ENCODE measurements at places on chromosomes 4 and X.
A peak's percentile ranks its signal among the peaks of the same experiment; 100 is the strongest.

- DNase-seq: no peak
Observed at GRCh38 chrX:37332987-37333658, 16.0 kb upstream of the PRRG1 start.

GRCh38 chr4:156188596-156188995, 234.9 kb upstream of the CTSO start:
- DNase-seq: no peak

- no peak for DNase-seq
Observed at GRCh38 chr4:57639561-57640382, 529.6 kb upstream of the IGFBP7 start.

GRCh38 chr4:59704616-59705015, 1495.5 kb upstream of the ADGRL3 start:
- no peak for DNase-seq

DNA sequence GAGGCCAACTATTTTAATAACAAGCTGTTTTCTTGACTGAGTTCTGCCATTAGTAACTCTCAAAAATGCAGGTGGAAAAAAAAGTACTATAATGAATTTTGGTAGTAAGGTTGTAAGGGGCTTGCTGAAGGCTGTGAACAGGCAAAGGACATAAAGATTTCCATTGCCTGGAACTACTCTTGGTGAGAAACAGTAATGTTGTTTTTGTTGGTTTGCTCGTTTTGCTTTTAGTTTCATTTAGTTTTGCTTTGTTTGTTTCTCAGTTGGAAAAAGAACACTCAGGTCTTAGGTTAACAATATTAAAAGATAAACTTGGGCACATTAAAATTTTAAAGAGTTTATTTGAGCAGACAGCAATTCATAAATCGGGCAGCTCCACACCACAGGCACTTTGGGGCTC, 824.5 kb upstream of the HTR2C start:
- DNase-seq: no peak

DNA sequence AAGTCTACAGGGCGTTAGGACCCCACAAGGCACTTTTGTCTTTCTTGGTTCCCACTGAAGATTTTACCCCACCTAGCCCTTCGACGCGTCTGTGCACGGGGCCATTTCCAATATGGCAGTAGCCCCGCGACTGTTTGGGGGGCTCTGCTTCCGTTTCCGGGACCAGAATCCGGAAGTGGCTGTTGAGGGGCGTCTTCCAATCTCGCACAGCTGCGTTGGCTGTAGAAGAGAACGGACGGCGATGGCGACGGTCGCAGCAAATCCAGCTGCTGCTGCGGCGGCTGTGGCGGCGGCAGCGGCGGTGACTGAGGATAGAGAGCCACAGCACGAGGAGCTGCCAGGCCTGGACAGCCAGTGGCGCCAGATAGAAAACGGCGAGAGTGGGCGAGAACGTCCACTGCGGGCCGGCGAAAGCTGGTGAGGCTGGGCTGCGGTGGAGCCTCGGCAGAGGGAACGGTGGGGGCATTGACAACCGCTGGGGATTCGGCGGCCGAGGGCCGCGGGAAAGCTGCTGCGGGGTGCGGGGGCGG, at the start of gene USP11:
TSS of gene USP11 (plus strand) at position 207 of the 530 bp plus-strand sequence. CDS start at position 242, 35 bp downstream.
- peak; percentile 24 for DNase-seq

DNA sequence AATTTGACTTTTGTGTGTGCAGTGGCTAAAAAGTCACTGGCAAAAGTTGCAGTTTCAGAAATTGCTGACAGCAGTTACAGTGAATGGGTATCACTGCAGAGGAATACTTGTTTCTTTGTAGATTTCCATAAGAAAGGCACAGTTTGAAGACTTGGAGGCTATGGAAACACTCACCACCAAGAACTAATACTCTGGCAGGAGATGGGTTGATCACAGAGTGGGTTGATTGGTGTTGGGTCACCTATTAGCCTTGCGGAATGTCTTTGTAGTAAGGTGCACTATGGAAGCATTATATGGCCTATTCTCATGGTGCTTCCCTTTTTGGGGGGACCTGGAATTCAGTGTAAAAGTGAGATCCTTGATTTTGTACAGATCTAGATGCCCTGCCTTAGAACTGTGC, 502.8 kb downstream of the CFAP47 start:
- DNase-seq: no peak

GRCh38 chr4:105154576-105154975, 7.9 kb downstream of the TET2 start:
- no peak for DNase-seq

DNA sequence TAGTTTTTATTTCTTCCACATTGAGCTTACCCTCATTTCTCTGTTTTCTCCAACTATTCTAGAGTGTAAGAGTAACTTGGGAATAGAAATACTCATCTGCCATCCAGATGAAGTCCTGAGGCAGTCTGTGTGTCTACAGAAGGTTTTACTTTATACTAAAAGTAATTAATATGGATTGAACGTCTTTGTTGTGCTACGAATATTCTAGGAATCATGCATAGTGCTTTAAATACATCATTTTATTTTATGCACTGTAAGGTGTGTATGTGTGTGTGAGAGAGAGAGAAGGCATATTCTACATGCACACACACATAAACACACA, 305.7 kb downstream of the INPP4B start:
- DNase-seq: no peak

DNA sequence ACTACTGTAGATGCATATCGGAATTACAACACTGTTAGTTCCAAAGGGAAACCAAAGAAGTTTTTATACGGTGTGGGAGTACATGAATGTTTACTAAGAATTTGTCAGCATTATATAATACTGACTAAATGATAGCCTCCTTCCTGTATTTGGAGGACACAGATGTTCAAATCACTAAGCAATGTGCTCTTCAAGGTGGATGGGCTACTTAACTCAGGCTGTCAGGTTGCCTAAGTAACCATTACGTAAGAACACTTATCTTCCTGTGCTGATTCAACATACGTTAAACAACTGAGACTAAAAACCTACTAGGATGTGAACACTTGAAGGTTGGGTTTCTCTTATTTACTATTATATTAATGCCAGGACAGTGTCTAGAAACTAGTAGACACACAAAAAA, 81.9 kb upstream of the HPGD start:
- no peak for DNase-seq

DNA sequence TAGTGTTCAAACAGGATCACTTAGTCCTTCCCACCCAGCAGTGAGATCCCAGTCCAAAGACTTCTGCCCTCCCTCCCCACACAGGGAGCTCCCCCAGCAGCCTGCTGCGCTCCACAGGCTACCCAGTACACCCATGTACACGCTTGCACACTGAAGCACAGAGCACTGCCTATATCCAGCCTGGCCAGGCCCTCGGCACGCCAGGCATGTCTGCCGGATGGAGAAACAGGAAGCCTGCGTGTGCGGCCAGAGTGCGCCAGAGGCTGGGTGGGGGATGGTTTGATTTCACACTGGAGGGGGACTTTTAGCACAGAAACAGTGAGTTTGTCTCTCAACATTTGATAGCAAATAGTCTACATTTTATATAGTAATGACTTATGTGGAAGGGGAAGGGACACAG, 833.5 kb upstream of the IGFBP7 start:
- no peak for DNase-seq
